ENCODE measurements at places on chromosomes 1 and 21. TPM values are rescaled to one million over a fixed set of nuclear protein-coding genes. Genes with fewer than 3 reads are reported as not detected.

The UMODL1 gene
- total RNA-seq = not detected

The SAMD11 gene
- 0.62 TPM for total RNA-seq

The LMOD1 gene
- 61.5 TPM for total RNA-seq

The KLF17 gene
- total RNA-seq = 0.26 TPM

The TNFRSF4 gene
- 0.13 TPM for total RNA-seq

The CXADR gene
- total RNA-seq = 1.3 TPM

The FCAMR gene
- total RNA-seq = not detected

The F11R gene
- 4.2 TPM for total RNA-seq

The OR2M3 gene
- not detected for total RNA-seq

The TIE1 gene
- 12.3 TPM for total RNA-seq

The HCN3 gene
- total RNA-seq = 1.1 TPM

The ECM1 gene
- total RNA-seq = 22.4 TPM

The SH2D1B gene
- not detected for total RNA-seq

The COL16A1 gene
- total RNA-seq = 59.5 TPM

The PUSL1 gene
- 16.8 TPM for total RNA-seq

The ZNF124 gene
- 20.1 TPM for total RNA-seq

The TRIM63 gene
- total RNA-seq = under 0.01 TPM

The KCNJ15 gene
- 0.12 TPM for total RNA-seq

The SLC44A5 gene
- 2.1 TPM for total RNA-seq

The SLAMF1 gene
- not detected for total RNA-seq

The FCN3 gene
- not detected for total RNA-seq

The PTPRU gene
- 12.0 TPM for total RNA-seq

The TEX38 gene
- not detected for total RNA-seq

The LRRC38 gene
- 0.50 TPM for total RNA-seq
